ENCODE measurements at places on chromosomes 5 and 9.

- DNase-seq: no peak
Observed at GRCh38 chr5:55509796-55510522, 24.8 kb downstream of the PLPP1 start.

- DNase-seq: no peak
Observed at GRCh38 chr9:106980551-106981101, 117.7 kb downstream of the ZNF462 start.

- DNase-seq: no peak
Observed at GRCh38 chr5:6587171-6587570, 45.7 kb downstream of the NSUN2 start.

GRCh38 chr5:643351-643801 is 31.2 kb downstream of the CEP72 start:
- DNase-seq: no peak

- DNase-seq: no peak
Observed at GRCh38 chr9:126160067-126160853, 166.4 kb upstream of the MVB12B start.

- DNase-seq: no peak
Observed at GRCh38 chr5:127031863-127032232, 1.5 kb upstream of the MARCHF3 start.

- no peak for DNase-seq
Observed at GRCh38 chr5:121273833-121274433, 577.7 kb upstream of the FTMT start.

- no peak for DNase-seq
Observed at GRCh38 chr9:4706021-4706420, 26.7 kb downstream of the CDC37L1 start.

DNA sequence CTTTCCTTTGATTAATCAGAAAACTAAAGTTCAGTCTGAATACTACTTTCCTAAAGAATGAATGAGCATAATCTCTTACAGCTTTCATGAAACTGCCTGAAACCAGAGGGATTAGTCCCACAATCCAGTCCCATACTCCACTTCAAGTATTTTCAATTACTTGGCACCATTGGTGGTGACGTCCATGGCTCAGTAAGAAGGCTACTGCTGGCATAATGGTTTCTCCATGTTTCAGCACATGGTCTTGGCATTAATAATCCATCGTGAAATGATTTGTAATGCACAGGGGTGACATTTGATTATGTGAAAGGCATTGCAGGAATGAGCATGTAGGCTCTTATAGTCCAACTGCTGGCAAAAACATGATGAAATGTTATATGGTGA is 23.4 kb downstream of the LIX1 start:
- DNase-seq: no peak

- no peak for DNase-seq
Observed at GRCh38 chr5:40678460-40679147, 1.1 kb upstream of the PTGER4 start.

- DNase-seq: no peak
Observed at GRCh38 chr5:130018641-130019040, 114.4 kb downstream of the CHSY3 start.

All from Jurkat, Clone E6-1 (cell line).